ENCODE measurements at places on chromosomes 6 and 20.

GRCh38 chr6:11222385-11223277 is 9.8 kb downstream of the NEDD9 start:
- no peak for DNase-seq

- DNase-seq, result no peak
Measured at GRCh38 chr6:121548131-121548530, 112.7 kb downstream of the GJA1 start.

DNA sequence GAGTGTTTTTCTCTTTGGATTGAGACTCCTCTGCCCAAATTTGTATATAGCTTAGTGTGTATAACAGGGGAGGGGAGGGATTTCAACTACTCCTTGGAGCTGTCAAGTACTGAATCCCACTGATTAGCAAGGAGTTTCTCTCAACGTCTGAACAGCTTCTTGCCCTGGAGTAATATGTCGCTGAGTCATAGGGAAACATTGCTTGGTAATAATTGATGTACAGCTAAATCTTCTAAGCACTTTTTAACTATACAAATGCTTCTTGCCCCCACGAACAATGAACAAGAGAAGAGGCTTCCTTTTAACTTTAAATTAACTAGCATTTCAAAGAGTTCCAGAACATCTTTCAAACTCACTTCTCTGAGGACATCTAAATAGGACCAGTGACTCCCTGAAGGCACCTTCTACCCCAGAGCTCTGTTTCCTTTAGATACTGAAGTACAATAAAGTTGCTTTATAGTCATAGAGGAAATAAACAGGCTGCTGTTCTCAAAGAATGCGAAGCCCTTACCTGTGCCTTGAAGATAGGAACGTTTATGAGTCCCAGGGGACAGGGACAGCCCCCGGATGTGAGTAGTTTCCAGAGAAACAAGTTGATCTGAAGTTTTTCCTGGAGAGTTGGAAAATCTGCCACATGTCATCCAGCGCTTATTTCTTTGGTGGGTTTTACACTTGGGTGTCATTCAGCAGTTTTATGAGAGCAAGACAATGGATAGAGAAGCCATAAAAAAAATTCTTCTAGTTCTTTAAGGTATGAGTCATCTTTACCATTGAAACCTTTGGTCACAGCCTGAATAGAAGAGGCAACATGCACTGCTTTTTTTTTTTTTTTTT is 462.5 kb upstream of the BTBD3 start:
- no peak for DNase-seq

DNA sequence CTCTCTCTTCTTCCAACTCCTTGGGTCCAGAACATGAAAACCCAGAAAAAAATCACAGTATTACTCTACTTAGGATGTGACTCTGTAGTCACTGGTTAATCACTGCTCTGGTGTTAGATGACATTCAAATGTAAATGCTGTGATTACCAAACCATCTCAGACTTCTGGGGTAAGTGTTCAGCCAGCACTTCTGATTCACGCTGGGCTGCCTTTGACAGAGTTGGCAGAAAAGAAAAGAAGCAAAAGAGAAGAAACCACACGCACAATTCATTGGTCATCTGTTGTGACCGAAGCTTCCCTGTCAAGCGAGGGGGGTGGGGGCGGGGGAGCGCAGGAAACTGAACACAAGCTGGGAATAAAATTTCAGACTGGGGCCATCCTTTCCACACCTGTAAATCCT is 82.7 kb downstream of the PSMG4 start:
- DNase-seq, result no peak

GRCh38 chr6:90947184-90948064 is 360.6 kb upstream of the MAP3K7 start:
- DNase-seq, result no peak

- no peak for DNase-seq
Measured at GRCh38 chr6:156282087-156282486, 495.1 kb upstream of the ARID1B start.

DNA sequence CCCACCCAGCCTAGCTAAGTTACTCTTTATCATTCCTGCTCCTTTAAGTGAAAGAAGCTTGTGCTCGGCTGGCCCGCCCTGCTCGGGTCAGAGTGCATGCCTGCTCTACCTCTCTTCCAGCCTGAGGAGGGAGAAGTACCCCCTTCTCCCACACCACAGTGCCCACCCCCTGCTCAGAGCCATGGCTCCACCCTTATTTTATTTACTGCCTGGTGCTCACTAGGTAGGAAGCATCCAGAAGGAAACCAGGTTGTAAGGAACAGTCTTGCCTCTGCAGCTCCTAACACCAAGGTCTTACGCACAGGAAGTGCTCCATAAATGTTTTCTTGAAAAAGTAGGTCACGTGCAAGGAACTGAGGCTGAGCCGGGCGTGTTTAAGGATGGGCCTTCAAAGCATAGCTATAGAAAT is 105.7 kb upstream of the SNX9 start:
- DNase-seq, result no peak

DNA sequence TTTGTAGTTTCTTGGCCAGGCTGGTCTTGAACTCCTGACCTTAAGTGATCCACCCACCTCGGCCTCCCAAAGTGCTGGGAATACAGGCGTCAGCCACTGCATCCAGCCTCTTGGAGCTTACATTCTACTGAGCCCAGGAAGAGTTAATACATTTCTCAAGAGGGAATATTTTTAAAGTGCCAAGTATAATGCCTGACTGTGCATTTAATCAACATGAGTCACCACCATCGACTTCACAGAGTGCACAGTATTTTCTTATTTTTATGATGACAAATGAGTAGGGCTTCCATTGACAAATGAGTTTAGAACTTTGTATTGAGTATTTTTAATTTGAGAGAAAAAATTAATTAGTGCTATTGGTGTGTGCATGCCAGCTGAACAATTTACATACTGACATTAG is 72.2 kb downstream of the SASH1 start:
- no peak for DNase-seq

GRCh38 chr6:37636801-37637561 is 60.7 kb downstream of the MDGA1 start:
- no peak for DNase-seq

GRCh38 chr6:16180696-16181438 is 52.0 kb downstream of the MYLIP start:
- no peak for DNase-seq

DNA sequence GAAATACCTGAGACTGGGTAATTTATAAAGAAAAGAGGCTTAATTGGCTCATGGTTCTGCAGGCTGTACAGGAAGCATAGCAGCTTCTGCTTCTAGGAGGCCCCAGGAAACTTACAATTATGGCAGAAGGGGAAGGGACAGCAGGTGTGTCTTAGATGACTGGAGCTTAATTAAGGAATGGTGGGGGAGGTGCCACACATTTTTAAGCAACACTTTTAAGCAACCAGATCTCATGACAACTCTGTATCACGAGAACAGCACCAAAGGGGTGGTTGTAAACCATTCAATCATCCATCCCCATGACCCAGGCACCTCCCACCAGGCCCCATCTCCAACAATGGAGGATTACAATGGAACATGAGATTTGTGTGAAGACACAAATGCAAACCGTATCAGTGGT is 26.9 kb downstream of the FIG4 start:
- DNase-seq, result no peak

- no peak for DNase-seq
Measured at GRCh38 chr20:17849901-17850683, 118.5 kb downstream of the SNX5 start.

DNA sequence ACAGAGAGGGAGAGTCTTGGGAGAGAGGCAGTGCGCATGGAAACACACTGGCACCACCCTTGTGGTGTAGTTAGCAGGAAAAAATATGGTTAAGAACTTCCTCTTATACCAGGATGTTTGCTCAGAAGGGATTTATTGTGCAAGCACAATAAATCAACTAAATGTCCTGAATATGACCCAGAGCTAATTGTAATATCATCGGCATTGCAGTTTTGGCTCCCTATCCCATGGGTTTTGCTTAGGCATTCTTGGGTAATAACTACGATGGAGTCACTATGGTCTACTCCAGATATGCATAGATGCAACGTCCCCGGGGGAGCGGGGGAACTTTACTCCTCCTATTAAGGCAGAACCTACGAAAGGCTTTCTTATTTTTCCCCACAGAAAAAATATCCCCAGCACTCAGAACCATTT is 751.6 kb downstream of the EYS start:
- no peak for DNase-seq

- DNase-seq, result no peak
Measured at GRCh38 chr6:154157706-154158105, 118.7 kb downstream of the OPRM1 start.

DNA sequence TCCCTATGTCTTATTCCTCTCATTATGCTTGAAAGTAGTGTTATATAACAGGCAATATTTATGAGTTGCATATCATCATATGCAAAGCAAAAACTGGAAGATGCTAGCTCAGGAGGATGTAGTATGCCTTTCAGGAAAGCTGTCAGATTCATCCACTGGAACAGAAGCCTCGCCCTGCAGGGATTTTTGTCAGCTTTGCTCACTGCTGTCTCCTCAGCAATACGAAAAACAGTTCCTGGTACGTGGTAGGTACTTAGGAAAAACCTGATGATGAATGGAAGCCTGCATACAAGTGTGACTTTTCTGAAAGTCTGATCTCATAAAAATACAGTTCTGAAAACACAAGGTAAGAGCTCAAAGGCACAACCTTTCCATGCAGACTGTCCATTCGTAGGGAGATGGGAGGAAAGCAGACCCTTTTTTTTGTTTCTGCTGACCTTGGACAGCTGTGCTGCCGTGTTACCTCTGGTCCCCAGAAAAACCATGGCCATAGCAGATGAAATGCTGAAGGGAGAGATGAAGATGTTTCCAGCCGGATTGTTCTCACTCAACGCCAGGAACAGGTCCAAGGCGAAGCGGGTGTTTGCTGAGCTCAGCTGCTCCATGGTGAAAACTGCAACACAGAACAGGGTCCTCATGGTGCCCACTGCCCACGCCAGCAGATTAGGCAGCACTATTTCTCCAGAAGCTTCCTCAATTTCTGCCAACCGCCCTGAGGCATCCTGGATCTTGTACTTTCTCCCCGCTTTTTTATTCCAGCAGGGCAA is 1.5 kb downstream of the SERPINB1 start:
- DNase-seq, result no peak

DNA sequence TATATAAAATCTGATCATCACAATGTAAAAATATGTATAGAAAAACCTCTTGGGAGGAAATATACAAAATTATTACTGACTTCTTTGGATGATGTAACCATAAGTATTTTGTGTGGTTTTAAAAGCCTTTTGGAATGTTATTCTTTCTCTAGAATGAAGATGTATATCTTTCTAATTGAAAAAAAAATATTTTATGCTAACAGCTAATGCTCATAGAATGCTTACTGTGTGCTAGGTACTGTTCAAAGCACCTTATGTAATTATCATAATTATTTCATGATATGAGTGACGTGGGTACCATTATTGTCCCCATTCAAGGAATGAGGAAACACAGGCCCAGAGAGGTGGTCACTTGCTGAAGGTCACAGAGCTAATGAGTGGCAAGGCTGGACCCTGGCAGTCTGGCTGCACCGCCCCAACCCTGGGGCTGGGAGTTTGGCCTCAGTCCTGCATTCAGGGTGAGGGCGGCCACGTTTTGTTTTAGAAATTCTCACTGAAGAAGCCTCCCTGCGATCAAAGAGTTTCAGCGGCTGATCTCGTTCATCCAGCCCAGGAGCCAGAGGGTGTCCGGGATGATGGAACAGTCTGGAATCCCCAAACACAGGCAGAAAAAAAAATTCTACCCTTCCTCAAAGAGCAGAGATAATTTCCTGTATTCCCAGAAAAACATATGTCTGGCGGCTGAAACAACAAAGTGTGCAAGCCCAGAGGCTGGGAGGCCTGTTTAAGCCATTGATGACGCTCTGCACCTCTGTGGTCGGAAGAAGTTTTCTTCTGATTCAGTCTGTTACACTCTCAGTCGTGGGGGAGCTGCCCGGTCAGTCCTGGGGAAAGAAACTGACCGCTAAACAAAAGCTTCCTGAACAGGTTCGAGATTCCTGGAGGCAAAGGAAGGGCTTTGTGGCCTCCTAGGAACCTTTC is 37.3 kb downstream of the TFEB start:
- DNase-seq, result no peak

DNA sequence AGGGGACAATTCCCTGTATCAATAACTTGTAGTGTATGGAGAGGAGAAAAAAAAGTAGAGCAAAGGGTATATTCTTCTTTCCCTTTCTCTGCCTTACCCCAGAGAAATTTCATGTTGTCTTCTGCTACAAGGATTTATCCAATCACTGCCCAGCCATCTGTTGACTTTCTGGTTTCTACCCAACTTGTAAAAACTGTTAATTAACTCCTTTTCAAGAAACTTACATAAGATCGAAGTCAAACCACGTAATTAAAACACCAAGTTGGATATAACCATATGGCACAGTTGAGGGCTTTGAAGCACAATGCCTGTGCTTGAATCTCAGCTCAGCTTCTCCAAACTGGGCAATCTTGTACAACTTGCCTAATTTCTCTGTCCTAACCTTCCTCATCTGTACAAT is 99.5 kb downstream of the MAN1A1 start:
- DNase-seq, result no peak

- DNase-seq, result no peak
Measured at GRCh38 chr20:37071481-37071911, 24.3 kb downstream of the RBL1 start.

- DNase-seq, result no peak
Measured at GRCh38 chr6:104784884-104785283, 74.8 kb downstream of the HACE1 start.

GRCh38 chr6:159108426-159108985 is 60.7 kb upstream of the FNDC1 start:
- no peak for DNase-seq

GRCh38 chr6:170202416-170203135 is 88.3 kb downstream of the DLL1 start:
- no peak for DNase-seq

DNA sequence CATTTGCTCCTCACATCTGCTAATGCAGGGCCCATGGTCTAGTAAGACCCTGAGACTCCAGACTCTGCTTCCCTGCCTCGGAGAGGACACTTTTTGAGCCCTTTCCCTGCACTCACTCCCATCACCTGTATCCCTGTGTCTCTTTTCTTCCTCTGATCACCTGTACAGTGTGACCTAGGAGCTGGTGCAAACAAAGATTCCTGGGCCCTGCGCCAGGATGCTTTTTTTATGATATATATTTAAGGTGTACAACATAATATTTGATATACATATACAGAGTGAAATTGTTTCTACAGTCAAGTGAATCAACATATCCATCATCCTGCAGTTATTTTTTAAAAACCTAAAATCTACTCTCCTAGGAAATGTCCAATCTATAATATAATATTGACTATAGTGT is 355.4 kb downstream of the MAFB start:
- no peak for DNase-seq

DNA sequence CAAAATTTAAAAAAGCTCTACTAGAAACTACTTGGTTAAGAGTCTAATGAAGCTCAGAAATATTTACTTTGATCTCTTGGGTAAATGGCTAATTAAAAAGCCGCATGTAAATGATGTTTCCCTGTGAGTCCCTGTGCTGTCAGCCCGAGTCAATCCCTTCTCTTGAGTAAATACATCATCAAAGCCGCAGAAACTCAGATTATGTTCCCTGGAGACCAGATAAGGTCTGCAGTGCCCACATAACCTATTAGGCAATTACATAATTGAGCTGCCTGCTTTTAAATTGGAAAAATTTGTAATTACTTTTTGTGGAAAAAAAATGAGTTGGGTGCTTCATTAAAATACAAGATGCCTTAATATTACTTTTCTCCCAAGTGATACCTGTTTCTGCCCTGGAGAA is 83.1 kb downstream of the KIZ start:
- DNase-seq, result no peak

- DNase-seq, result no peak
Measured at GRCh38 chr6:39295611-39296011, 18.6 kb downstream of the KCNK17 start.
